ENCODE measurements at places on chromosomes 13 and 19. TPM values are rescaled to one million over a fixed set of nuclear protein-coding genes. Genes with fewer than 3 reads are reported as not detected.

Gene PTPRH
- polyA plus RNA-seq, result not detected

Gene ZNF880
- 4.5 TPM for polyA plus RNA-seq

Gene ATP4B
- polyA plus RNA-seq, result not detected

Gene TMIGD2
- polyA plus RNA-seq, result 0.26 TPM

Gene TEX29
- polyA plus RNA-seq, result not detected

Gene ZNF808
- 2.6 TPM for polyA plus RNA-seq

Gene GPR42
- polyA plus RNA-seq, result 2.9 TPM

GRCh38 chr19:39546599-39546998 is 6.6 kb upstream of the EID2 start:
- no peak overlapping the region for H3K4me3 ChIP-seq
- H3K4me1 ChIP-seq, result peaks cover 4% of the 10 kb centered on the region
- no peak for DNase-seq

- no peaks in the 10 kb centered on the region for H3K27me3 ChIP-seq
- DNase-seq, result no peak
- no peaks in the 10 kb centered on the region for H3K4me1 ChIP-seq
Observed at GRCh38 chr13:29543230-29544215, 52.0 kb downstream of the SLC7A1 start.

DNA sequence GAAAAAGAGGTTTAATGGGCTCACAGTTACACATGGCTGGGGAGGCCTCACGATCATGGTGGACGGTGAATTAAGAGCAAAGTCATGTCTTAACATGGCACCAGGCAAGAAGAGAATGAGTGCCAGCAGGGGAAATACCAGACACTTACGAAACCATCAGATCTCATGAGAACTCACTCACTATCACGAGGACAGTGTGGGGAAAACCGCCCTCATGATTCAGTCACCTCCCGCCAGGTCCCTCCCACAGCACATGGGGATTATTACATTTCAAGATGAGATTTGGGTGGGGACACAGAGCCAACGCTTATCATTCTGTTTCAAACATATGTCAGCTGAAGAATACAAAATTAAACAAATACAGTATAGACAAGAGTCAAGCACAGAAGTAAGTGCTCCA is 165.1 kb downstream of the PCCA start:
- H3K4me3 ChIP-seq, result no peak overlapping the region
- no peak for DNase-seq
- peaks cover 6% of the 10 kb centered on the region for H3K4me1 ChIP-seq
- H3K36me3 ChIP-seq, result no peaks in the 10 kb centered on the region
- H3K27ac ChIP-seq, result no peak overlapping the region

DNA sequence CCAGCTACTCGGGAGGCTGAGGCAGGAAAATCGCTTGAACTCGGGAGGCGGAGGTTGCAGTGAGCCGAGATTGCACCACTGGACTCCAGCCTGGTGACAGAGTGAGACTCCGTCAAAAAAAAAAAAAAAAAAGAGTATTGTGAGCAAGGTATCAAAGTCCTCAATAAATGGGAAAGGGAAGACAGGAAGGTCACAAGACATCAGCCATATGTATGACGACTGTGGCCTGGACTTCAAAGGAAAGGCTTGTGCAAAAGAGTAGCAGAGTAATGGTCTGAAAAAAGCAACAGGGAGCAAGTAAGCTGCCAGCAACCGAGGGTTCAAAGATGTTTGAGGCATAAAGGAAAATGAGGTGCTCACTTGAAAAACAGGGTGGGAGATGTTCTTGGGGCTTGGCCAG is 116.0 kb upstream of the WASF3 start:
- H3K27ac ChIP-seq, result no peak overlapping the region
- H3K36me3 ChIP-seq, result no peaks in the 10 kb centered on the region
- H3K27me3 ChIP-seq, result no peaks in the 10 kb centered on the region

GRCh38 chr13:34003656-34004055 is 185.7 kb downstream of the RFC3 start:
- H3K4me1 ChIP-seq, result no peaks in the 10 kb centered on the region
- H3K4me3 ChIP-seq, result no peak overlapping the region

DNA sequence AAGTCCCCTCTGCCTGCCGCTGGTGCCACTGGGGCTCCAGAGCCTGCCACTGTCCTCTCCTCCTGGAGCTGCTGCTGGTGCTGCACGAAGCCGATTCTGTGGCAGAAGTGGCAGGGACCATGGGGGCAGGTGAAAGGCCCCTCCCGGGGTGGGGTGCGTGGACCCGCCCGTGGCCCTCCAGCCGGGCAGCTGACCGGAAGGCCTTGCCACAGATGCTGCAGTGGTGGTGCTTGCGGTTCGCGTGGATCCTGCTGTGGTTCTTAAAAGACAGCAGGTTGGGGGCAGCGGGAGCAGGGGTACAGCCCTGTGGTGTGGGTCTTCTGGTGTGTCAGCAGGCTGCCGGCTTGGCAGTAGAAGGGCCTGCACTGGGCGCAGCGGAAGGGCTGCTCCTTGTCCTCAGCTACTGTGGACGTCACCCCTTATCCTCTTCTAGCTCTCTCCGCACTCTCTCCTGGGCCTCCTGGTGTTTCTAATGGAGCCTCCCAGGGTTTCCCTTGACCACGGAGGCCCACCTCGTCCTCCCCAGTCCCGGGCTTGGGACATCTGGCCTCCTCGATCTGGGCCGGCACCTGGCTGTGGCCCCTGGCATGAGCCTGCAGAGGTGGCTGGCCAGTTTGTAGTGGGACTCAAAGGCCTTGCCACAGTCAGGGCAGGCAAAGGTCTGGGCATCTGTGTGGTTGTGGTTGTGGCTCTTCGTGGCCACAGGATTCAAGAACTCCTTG is 380.4 kb downstream of the OLFM4 start:
- DNase-seq, result no peak
- no peak overlapping the region for H3K4me3 ChIP-seq
- no peak overlapping the region for H3K27ac ChIP-seq
- H3K4me1 ChIP-seq, result no peaks in the 10 kb centered on the region
- H3K27me3 ChIP-seq, result no peaks in the 10 kb centered on the region
- H3K36me3 ChIP-seq, result no peaks in the 10 kb centered on the region

DNA sequence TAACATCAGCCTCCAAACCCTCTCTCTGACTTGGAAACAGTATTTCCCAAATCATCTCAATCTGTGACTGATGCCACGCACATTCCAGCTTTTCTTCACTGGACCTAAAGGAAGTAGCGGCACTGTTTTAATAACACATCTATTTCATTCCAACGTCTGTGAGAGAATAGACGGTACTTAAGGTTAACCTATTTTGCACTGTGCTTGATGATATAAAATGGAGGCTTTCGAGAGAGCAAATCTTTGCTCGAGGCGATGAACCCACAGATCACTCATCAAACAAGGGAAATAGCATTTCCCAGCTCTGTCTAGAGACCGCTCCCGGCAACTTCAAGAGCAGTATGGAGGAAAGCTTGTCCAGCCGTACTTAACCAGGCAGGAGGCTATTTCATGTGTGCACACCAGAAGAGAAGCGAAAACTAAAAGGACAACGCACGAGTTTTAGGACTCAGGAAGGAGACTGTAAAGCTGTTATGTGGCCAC is 2.9 kb downstream of the UBL3 start:
- H3K27me3 ChIP-seq, result no peaks in the 10 kb centered on the region
- H3K4me3 ChIP-seq, result peak overlapping the region; percentile 46
- no peak for DNase-seq
- H3K4me1 ChIP-seq, result peaks cover 19% of the 10 kb centered on the region

DNA sequence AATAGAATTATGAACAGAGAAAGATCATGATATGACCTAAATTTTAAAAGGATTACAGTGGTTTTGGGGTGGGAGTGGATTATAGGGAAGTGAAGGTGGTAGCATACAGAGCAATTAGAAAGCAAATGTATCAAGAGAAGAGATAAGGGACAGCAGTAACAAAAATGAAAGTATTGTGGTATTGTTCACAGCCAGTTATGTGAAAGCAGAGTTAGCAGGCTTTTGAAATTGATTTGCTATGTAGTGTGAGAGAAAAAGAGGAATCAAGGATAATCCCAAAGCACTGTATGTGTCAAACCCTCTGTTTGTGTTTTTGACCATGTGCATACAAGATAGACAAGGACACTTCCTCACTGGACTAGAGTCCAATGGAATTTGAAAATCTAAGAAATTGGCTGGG is 1721.4 kb downstream of the PCDH9 start:
- no peak for DNase-seq
- H3K27me3 ChIP-seq, result no peaks in the 10 kb centered on the region
- no peak overlapping the region for H3K4me3 ChIP-seq
- H3K4me1 ChIP-seq, result no peaks in the 10 kb centered on the region
- no peak overlapping the region for H3K27ac ChIP-seq

- H3K27me3 ChIP-seq, result no peaks in the 10 kb centered on the region
- H3K27ac ChIP-seq, result no peak overlapping the region
- H3K4me1 ChIP-seq, result peaks cover 10% of the 10 kb centered on the region
Observed at GRCh38 chr13:48042894-48043293, 5.4 kb downstream of the NUDT15 start.

DNA sequence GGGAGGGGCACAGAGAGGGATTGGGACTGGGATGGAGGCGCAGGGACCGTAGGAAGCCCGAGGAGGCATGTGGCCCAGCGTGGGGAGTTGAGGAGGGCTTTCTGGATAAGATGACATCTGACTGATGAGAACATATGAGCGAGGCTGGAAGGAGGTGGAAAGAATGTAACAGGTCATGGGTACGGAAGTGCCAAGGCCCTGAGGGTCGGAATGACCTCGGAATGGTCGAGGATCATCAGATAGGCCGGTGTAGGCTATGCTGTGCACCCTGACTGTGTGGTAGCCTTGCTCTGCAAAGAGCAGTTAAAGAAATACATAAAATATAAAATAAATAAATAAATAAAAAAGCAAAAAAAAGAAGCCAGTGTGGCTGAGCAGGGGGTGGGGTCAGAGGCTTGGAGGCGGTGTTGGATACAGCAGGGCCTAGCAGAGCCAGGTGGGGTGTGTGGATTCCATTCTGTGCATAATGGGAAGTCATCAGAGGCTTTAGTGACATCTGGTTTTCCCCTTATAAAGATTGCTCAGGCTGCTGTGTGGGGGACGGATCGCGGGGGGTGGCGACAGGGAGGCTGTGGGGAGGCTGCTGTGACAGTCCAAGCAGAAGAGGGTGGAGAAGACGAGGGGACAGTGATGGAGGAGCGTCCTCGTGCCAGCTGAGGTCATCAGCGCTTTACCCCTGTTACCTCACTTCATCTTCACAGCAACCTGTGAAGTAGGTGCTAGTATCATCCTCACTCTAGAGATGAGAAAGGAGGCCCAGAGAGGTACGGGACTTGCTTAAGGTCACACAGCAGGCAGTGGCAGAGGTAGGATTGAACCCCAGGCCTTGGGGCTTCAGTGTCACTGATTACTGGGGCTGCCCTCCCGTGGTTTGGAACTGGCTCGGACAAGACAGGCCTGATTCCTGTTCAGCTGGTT is 5.0 kb downstream of the PAK4 start:
- no peak for DNase-seq
- H3K4me3 ChIP-seq, result no peak overlapping the region
- no peaks in the 10 kb centered on the region for H3K27me3 ChIP-seq
- H3K4me1 ChIP-seq, result peaks cover 13% of the 10 kb centered on the region

- no peaks in the 10 kb centered on the region for H3K4me1 ChIP-seq
- DNase-seq, result no peak
- no peaks in the 10 kb centered on the region for H3K27me3 ChIP-seq
- no peak overlapping the region for H3K27ac ChIP-seq
- no peak overlapping the region for H3K4me3 ChIP-seq
Observed at GRCh38 chr13:102322211-102322610, 79.6 kb downstream of the FGF14 start.

DNA sequence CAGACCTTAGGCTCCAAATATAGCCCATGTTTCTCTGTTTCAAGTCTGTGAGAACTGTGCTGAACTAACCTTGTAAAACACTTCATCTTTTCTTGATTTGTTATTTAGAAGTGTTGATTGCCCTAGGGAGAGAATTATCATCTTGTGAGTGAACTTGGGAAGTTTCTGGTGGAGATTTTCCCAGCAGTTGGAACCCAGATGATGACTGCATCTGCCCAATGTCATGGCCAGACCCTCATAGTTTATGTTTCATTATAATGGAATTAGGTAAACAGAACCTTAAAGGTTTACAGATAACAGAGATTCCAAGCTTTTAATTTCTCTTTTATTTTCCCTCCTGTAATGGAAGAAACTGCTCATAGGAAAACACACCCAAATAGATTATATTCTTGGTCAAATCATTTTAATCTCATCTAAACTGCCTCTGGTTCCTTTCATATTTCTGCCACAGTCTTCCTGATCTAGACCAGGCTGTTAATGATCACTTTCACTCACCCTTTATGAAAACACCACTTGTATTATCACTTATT is 569.1 kb downstream of the KCTD12 start:
- H3K36me3 ChIP-seq, result no peaks in the 10 kb centered on the region
- H3K4me1 ChIP-seq, result no peaks in the 10 kb centered on the region
- no peak overlapping the region for H3K27ac ChIP-seq
- no peak overlapping the region for H3K4me3 ChIP-seq
- no peaks in the 10 kb centered on the region for H3K27me3 ChIP-seq

DNA sequence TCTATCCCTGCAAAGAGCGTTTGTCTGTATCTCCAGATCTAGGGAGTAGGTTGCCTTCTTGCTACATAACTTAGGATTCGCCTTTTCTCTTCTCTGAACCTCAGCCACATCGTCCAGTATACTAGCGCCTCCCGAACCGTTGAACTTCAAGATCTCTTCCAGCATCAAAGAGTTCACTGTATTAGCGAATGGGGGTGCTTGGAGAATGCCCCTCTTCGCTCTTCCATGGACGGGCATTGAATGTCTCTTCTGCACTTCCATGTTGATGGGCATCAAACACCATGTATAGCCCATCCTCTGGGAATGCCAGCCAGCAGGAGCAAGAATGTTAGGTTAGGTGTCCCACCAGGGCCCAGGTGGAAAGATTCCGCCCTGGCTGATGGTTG is 575 bp upstream of the OXGR1 start:
- no peaks in the 10 kb centered on the region for H3K36me3 ChIP-seq
- DNase-seq, result no peak
- H3K4me1 ChIP-seq, result peaks cover 41% of the 10 kb centered on the region
- H3K27ac ChIP-seq, result no peak overlapping the region

GRCh38 chr19:7492142-7492541 is 3.3 kb upstream of the PEX11G start:
- no peaks in the 10 kb centered on the region for H3K27me3 ChIP-seq
- H3K4me3 ChIP-seq, result no peak overlapping the region
- peaks cover 46% of the 10 kb centered on the region for H3K4me1 ChIP-seq
- peak; percentile 99 for DNase-seq

DNA sequence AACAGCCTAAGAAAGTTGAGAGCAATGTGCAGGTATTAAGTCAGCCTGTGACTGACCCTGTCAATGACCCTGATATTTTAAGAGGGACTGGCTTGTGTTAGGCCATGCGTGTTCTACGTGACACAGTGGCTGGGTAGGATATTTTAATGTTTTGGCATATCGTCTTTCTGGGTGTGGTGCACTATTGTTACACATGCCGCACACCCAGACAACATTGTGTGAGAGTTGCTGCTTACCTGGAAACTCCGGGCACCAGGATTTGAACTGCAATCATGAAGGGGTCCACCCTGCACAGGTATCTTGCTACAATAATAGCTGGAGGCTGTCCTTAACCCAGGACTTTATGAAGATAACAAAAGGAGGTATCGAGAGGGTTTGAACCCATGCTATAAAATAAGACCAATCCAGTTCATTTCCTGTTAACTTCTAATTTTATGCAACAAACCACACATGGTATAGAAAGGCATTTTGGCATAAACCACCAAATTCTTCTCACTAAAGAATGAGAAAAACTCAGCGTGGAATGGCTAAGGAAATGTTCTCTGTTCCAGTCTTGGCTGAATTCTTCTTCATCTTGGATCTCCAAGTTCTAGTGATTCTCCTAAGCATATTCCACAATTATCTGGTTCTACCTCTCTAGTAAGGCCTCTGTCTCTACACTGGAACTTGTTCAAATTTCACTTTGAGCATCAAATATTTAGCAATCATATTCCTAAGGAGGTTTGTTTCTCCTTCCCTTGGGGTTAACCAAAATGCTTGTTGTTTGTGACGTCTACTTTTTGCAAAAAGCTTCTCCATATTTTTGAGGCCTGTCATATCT is 38.7 kb upstream of the POMP start:
- no peaks in the 10 kb centered on the region for H3K36me3 ChIP-seq
- no peak overlapping the region for H3K4me3 ChIP-seq
- H3K4me1 ChIP-seq, result peaks cover 70% of the 10 kb centered on the region

Data from CD14-positive monocyte (primary cell).